Activated CD4-positive, alpha-beta T cell treated with anti-CD3 and anti-CD28 coated beads, Interleukin-2, amount 50 U/mL, for 16 hours (primary cell): ENCODE measurements at places on chromosomes 1 and 21.
A peak's percentile ranks its signal among the peaks of the same experiment; 100 is the strongest.

DNA sequence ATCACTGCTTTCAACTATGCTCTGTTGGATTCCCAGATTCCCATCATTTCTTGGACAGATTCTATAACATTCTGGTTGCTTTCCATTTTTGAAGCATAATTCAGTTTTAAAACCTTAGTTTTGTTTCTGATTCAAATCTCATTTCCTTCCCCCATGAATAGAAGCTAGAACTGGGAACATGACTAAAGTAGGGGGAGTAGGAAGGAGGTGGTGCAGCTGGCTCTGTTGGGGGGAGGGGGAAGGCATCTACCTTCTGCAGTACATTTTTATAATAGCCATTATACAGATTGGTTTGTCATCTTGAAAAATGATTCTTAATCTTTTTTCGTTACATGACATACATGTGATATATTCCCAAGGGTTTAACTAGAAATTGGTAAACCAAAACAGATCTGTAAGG is 48.1 kb downstream of the SMG7 start:
- no peak for DNase-seq

DNA sequence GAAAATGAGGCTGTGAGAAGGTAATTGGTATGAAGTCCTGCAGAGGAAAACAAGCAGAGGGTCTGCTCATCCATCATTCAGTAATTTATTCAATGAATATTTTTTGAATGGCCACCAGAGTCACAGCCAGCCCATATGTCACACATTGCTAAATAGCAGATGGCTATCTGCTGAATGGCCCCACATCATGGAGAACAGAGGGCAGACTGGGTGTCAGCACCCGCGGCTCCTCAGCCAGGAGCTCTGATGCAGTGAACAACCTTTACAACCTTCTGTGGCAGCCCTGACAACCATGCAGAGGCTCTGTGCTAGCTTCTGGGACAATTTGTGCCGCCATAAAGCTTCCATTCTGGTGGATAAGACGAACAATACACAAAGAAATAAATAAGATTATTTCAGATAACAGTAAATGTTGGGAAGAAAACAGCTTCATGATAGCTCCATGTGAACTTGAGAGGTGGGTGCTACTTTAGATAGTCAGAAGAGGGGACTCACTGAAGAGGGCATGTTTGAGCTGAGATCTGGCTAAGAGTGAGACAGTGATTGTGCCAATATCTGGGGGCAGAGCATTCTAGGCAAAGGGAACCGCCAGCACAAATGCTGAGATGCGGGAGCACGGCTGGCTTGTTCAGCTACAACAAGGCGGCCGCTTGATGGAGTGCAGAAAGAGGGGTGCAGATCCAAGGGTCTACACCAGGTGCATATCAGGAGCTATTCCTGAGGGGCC is 2.8 kb upstream of the C1orf210 start:
- no peak for DNase-seq

- no peak for DNase-seq
Measured at GRCh38 chr1:109112056-109112651, 1.8 kb upstream of the ELAPOR1 start.

DNA sequence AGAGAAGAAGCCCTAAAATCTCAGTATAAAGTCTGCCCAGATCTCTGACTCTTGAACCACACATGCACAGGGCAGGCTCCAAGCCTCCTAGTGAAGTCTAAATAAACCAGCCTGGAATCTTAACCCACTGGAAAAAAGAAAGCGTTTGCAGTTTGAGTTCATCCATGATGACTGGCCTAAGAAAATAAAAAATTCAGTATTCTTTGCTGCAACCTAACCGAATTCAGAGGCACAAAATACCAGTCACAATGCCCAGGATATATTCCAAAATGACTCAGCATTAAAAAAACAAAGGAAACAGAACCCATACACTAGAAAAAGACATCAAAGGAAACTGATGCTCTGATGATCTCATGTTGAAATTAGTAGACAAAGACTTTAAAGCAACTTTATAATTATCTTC is 269.2 kb downstream of the SDCCAG8 start:
- DNase-seq = peak; percentile 14

DNA sequence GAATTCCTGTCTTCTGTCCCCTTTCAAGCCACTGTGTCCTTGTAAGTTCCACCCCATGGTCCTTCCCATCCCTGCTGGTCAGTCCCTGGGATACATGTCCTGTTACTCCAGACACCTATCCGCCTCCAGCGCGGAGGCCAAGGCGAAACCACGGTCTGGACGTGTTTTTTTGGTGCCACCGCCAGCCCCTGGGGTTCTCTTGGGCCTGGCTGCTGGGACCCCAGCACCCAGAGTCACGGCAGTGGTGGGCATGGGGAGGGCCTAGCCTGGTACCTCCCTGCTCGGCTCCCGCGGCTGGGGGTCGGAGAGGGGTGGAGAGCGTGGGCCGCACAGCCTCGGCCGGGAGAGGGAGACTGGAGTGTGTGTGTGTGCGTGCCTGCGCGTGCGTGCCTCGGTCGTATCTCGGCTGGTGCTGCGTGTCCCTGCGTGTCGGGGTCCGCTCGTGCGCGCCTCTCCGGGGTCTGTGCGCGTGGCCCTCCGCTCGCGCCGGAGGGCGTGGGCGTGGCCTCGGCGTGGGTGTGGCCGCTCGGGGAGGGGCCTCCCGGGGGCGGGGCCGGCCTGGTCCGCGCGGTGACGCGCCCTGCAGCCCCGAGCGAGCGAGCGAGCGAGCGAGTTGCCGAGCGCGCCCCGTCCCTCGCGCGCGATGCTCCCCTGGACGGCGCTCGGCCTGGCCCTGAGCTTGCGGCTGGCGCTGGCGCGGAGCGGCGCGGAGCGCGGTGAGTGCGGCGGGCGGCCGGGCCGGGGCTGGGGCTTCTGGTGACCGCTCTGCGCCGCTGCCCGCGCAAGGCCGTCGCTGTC is at the start of gene VWA1:
Gene VWA1, plus strand, starts transcription at position 585 of the 798 bp plus-strand sequence. Its CDS starts 59 bp downstream, at position 644.
- DNase-seq = peak; percentile 69

- DNase-seq = no peak
Measured at GRCh38 chr1:226787071-226787470, 48.0 kb upstream of the ITPKB start.

DNA sequence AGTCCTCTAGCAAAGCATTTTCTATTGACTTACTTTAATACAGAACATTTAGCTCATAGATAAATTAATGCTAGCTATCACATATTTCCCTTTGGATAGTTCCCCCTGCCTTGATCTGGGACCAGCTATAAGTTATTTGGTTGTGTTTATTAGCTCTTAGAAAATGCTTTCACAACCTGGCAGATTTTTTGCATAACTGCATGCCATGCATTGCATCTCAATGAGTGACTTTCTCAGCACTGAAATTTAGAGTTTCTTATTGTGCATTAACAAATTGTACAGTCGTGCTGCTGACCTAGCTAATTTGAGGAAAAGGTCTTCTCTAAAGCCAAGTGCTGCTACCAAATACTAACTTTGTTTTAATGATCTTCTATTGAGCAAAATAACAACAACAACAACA is 164.8 kb downstream of the PLPPR5 start:
- no peak for DNase-seq

DNA sequence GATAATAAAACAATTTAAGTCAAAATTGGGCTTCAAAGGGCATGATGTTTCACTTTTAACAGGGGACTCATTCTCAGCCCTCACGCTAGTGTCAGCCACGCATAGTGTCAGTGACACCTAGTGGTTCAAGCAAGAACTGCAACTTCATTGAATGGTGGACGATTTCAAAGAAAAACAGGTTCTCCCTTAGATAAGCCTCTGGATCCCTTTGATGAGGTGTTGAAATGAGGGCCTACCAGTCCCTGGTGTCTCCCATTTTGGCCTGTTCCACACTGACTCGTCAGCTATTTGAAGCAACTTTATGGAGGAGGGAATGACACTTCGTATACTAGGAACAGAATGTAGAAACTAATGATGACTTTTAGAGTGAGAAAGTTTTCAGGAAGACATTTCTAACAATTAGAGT is 56.2 kb downstream of the FCRL5 start:
- DNase-seq = peak; percentile 48

DNA sequence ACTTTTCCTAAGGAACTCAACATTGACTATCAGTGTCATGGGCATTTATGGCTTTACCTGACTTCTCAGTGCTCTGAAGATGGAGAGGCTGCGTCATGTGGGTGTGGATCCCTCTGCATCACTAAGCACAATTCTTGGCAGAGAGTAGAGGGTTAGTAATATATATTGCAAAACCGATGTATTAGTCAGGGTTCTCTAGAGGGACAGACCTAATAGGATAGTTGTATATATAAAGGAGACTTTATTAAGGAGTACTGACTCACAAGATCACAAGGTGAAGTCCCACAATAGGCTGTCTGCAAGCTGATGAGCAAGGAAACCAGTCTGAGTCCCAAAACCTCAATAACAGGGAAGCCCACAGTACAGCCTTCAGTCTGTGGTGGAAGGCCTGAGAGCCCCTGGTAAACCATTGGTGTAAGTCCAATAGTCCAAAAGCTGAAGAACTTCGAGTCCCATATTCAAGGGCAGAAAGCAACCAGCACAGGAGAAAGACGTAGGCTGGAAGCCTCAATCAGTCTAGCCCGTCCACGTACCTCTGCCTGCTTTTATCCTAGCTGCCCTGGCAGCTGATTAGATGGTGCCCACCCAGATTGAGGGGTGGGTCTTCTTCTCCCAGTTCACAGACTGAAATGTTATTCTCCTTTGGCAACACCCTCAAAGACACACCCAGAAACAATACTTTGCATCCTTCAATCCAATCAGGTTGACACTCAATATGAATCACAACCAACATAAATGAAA is 159.7 kb upstream of the NRIP1 start:
- no peak for DNase-seq

- no peak for DNase-seq
Measured at GRCh38 chr1:87004857-87005256, 90.4 kb downstream of the HS2ST1 start.

GRCh38 chr1:20102875-20103274 is 16.5 kb downstream of the PLA2G2D start:
- DNase-seq = peak; percentile 83

- DNase-seq = no peak
Measured at GRCh38 chr1:177793900-177794299, 176.0 kb downstream of the SEC16B start.

DNA sequence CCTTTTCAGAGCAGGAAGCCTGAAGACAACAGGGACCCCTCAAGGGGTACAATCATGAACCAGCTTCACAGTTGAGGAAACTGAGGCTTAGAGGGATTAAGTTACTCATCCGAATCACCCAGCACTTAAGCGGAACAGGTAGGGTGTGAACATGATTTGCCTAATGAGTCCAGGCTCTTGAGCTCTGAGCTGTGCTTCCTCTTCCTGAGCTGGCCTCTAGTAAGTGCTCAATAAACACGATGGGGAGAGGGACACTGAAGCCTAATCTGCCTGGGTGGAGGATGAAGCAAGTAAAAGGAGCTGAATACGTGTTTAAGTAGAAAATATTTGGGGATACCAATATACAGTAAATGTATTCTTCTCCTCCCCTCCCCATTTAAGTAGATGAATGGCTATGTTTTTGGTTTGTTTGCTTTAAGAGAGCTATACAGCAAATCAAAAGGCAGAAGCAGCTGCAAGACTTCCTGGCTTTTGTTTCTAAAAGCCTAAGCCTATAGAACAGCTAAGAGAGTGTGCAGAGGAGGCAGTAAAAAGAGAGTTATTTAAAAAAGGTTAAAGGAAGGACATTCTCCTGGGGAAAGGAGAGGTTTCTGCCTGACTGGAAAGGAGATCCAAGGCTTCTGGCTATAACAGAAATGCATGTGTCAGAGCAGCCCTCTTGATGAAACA is 20.5 kb downstream of the STPG1 start:
- no peak for DNase-seq

DNA sequence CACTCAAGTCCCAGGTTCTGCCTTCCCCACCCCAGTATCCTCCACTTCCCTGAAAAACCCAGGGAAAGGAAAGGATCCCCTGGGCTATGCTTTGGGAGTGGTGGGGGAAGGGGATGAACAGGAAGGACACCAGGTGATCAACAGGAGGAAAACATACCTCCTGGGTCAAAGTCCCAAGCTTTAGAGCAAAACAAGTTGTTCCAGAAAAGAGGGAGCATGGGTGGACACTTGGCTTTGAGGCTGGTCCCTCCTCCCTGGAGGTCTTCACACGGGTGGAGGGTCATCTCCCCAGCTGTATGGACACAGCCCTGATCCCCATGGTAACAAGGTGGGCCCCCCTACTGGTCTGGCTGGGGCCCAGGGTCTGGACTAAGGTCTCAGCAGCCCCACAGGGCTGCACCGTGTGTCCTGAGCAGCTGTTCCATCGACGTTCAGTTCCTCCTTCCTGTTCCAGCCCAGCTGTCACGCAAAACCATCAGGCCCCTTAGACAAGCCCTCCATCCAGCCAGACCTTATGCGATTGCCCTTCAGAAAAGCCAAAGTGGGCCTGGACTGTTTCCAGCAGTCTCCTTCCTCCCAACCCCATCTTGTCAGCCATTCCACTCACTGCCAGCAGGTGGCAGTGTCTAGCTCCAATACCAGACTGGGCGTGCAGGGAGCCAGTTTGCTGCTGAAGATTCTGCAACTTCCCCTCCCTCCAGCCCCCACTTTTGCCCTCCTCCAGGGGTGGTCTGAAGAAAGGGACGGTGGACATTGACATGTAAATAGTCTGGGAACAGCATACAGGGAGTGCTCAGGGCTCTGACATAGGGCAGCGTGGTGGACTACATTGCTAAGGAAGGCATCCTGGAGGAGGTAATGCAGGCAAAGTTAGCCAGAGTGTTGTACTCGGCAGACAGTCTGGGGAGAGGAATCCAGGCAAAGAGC is 2.9 kb upstream of the PDZK1IP1 start:
- peak; percentile 64 for DNase-seq

GRCh38 chr21:33396951-33397350 is 6.3 kb upstream of the IFNGR2 start:
- DNase-seq = no peak

GRCh38 chr1:112232848-112233247 is 163.2 kb upstream of the CTTNBP2NL start:
- DNase-seq = no peak

DNA sequence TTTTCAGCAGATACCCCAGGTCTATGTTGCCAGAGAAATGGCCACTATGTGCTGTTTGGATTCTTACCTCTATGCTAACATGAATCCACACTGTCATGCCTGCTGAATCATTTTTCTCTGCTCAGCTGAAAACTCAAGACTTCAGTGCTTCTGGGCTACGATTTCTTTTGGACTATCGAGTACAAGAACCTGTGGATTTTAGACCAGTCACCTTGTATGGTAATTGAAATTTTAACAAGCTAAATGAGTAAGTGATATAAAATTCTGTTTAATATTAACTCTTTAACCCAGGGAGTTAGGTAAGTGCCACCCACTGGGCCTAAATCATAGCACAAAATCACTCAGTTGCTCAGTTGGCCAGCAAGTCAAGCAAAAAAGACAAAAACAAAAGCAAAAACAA is 35.8 kb downstream of the LHX8 start:
- no peak for DNase-seq

GRCh38 chr1:2556678-2557481 is 709 bp downstream of the TNFRSF14 start:
- DNase-seq = peak; percentile 56

DNA sequence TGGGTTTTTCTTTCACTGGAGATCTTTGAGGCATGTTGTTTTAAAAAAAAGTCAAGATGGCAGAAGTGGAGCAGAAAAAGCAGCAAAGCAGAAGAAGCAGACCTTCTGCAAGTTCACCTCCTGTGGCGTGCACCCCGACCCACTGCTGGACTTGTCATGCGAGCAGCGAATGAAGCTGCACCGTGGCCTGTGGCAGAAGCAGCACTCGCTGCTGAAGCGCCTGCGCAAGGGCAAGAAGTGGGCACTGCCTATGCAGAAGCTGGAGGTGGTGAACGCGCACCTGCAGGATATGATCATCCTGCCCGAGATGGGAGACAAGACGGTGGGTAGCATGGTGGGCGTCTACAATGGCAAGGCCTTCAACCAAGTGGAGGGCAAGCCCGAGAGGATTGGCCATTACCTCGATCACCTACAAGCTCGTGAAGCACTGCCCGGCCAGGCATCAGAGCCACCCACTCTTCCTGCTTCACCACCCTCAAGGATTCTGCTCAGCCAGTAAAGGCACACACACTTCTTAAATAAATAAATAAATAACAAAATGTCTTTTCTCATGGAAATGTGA is 22.1 kb downstream of the METTL13 start:
- no peak for DNase-seq
